ENCODE measurements at places on chromosomes 3 and 15. TPM values are rescaled to one million over a fixed set of nuclear protein-coding genes. Genes with fewer than 3 reads are reported as not detected.

CNTN4 gene
- total RNA-seq: not detected

PCNP gene
- 103 TPM for total RNA-seq

CCK gene
- total RNA-seq: 1.5 TPM

SPG21 gene
- total RNA-seq: 120 TPM

SKOR1 gene
- total RNA-seq: 0.06 TPM

INKA1 gene
- 3.0 TPM for total RNA-seq

RTP3 gene
- not detected for total RNA-seq

ZNF197 gene
- total RNA-seq: 1.8 TPM

DUOXA2 gene
- total RNA-seq: not detected

CPNE4 gene
- 5.1 TPM for total RNA-seq

CD200R1 gene
- total RNA-seq: 0.06 TPM

Measured in A549 treated with ZK216348 at 1 μM for 4 hours (cell line).